Immature natural killer cell (primary cell): ENCODE measurements at places on chromosomes 3 and 15. TPM values are rescaled to one million over a fixed set of nuclear protein-coding genes. Genes with fewer than 3 reads are reported as not detected.

- no peaks in the 10 kb centered on the region for H3K36me3 ChIP-seq
- no peak overlapping the region for H3K27ac ChIP-seq
- peaks cover 2% of the 10 kb centered on the region for H3K27me3 ChIP-seq
- no peaks in the 10 kb centered on the region for H3K4me1 ChIP-seq
Measured at GRCh38 chr15:35327789-35328188, 218.2 kb downstream of the DPH6 start.

- H3K36me3 ChIP-seq, result peaks cover 3% of the 10 kb centered on the region
- H3K27me3 ChIP-seq, result peaks cover 10% of the 10 kb centered on the region
- peak overlapping the region; percentile 96 for H3K4me3 ChIP-seq
- H3K4me1 ChIP-seq, result peaks cover 37% of the 10 kb centered on the region
Measured at GRCh38 chr15:84598993-84599392, 1.8 kb upstream of the ZSCAN2 start.

- peaks cover under 1% of the 10 kb centered on the region for H3K27me3 ChIP-seq
- H3K36me3 ChIP-seq, result no peaks in the 10 kb centered on the region
- no peak overlapping the region for H3K4me3 ChIP-seq
- H3K4me1 ChIP-seq, result no peaks in the 10 kb centered on the region
- no peak for DNase-seq
Measured at GRCh38 chr3:127899766-127900165, 15.3 kb upstream of the KBTBD12 start.

IP6K1 gene
- 18.2 TPM for polyA plus RNA-seq

DNA sequence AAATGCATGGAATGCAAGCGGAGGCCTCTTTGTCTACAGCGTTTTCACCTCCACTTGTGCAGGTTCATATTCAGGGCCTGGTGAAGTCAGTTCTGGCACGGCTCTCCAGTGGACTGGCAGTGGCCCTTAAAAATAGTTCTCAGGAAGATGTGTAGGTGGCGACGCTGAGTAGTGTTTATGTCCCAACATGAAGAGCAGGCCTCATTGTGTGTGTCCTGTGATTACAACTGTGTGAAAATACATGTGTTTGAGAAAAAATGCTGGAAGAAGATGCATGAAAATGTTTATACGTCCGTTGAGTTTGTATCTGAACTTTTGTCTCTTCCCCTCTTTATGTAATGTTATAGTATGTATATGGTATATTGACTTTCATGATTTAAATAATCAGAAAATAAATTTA is 7.2 kb downstream of the LIPC start:
- DNase-seq, result peak; percentile 32
- H3K4me1 ChIP-seq, result peaks cover 46% of the 10 kb centered on the region
- H3K27ac ChIP-seq, result peak overlapping the region; percentile 61
- H3K4me3 ChIP-seq, result no peak overlapping the region

GRCh38 chr15:78437107-78437761 is 782 bp upstream of the IREB2 start:
- peaks cover 15% of the 10 kb centered on the region for H3K27me3 ChIP-seq
- H3K27ac ChIP-seq, result peak overlapping the region; percentile 89
- no peak for DNase-seq

DNA sequence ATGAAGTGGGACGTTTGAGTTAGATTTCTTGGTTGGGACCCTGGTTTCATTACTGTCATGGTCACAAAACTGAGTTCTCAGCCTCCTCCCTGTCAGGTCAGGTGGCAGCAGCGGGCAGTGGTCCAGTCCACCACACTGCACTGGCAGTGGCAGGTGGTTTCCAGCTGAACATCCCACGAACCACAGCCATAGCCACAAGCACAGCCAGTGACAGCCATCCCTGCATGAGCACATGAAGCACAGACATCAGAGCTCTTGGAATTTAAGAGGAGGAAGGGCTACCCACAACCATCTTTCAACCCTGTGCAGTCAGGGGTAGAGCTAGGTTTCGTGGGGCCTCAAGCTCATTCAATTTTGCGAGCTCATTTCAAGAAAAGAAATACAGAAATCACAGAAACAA is 1.5 kb downstream of the RETNLB start:
- H3K36me3 ChIP-seq, result no peaks in the 10 kb centered on the region
- H3K27me3 ChIP-seq, result no peaks in the 10 kb centered on the region
- no peak overlapping the region for H3K4me3 ChIP-seq
- H3K4me1 ChIP-seq, result peaks cover 5% of the 10 kb centered on the region
- no peak for DNase-seq

DNA sequence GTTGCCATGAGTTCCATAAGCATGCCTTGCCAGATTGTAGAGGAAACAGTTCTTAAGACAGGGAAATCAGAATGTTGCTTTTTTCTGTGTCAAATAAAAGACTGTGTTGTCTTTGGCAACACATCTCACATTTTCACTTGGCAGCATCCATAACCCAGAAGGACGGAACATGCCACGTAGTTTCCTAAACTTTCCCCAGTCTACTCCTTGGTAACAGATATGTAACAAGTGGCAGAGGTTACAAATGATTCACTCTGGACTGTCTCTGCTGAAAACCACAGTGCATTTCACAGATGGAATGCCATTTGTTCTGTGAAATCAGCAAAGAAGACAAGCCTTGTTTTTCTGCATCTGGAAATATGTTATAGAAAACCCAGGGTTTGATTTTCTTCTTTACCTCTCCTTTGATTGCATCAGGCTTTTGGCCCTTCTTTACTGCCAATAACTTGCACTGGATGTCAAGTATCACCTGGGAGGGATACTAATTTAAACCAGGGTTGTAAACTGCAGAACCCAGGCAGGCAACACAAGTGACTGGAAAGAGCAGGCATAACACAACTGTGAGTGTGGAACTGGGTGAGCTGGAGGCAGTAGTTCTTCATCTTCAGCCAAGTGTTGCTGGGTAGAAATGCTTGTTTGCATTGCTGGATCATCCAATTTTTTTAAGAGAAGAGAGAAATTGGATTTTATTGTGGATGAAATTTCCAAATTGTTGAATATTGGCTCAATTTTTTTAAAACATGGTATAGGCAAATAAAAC is 124.4 kb upstream of the FOXB1 start:
- no peak overlapping the region for H3K27ac ChIP-seq
- no peak overlapping the region for H3K4me3 ChIP-seq
- no peaks in the 10 kb centered on the region for H3K36me3 ChIP-seq
- H3K4me1 ChIP-seq, result no peaks in the 10 kb centered on the region

GRCh38 chr15:69880571-69881301 is 217.0 kb downstream of the TLE3 start:
- H3K36me3 ChIP-seq, result no peaks in the 10 kb centered on the region
- H3K27me3 ChIP-seq, result peaks cover 5% of the 10 kb centered on the region
- no peak for DNase-seq
- H3K27ac ChIP-seq, result no peak overlapping the region
- no peaks in the 10 kb centered on the region for H3K4me1 ChIP-seq
- H3K4me3 ChIP-seq, result no peak overlapping the region

GRCh38 chr15:59550530-59550929 is 61.1 kb upstream of the GCNT3 start:
- no peaks in the 10 kb centered on the region for H3K36me3 ChIP-seq
- no peak overlapping the region for H3K27ac ChIP-seq
- DNase-seq, result no peak
- no peaks in the 10 kb centered on the region for H3K4me1 ChIP-seq
- no peak overlapping the region for H3K4me3 ChIP-seq

DNA sequence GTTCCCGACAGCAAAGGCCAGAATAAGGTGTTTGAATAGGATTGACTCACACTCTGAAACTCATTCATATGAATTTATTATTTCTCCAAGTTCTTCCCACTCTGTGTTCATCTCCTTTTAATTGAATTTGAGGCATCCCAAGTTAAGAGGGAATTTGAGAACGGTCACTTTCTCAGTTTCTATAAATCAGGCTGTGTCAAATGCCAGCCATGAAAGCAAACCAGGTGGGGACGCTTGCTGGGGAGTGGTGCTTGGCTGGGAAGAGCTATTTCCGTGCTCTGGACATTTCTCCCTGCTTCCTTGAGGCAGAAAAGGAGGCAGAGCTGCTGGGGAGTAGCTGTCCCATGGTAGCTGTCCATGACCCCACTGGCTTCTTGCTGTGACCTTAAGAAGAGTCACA is 116.6 kb downstream of the FBN1 start:
- H3K27me3 ChIP-seq, result peaks cover 1% of the 10 kb centered on the region
- no peaks in the 10 kb centered on the region for H3K36me3 ChIP-seq
- no peak overlapping the region for H3K4me3 ChIP-seq
- DNase-seq, result no peak
- H3K27ac ChIP-seq, result no peak overlapping the region
- no peaks in the 10 kb centered on the region for H3K4me1 ChIP-seq

DNA sequence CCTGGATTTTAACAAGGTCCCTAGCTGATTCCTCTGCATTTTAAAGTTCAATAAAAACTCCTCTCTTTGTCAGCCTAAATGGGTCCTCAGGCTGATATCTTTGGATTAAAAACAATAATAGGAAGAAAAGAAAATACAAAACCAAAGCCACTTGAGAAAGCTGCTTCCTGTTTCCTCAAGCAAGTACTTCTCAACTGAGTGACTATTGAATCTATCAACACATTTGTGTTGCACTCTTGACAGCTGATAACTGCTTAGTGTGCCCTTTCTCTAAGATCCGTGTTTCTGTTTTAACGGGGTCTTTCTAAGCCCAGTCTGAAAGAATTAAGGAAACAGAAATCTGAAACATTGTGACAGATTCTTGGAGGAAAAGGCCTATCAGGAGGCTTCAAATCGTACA is 410.7 kb downstream of the GRM7 start:
- peaks cover 3% of the 10 kb centered on the region for H3K36me3 ChIP-seq
- no peaks in the 10 kb centered on the region for H3K27me3 ChIP-seq

A4GNT gene
- not detected for polyA plus RNA-seq

- H3K36me3 ChIP-seq, result no peaks in the 10 kb centered on the region
- DNase-seq, result no peak
- peaks cover 2% of the 10 kb centered on the region for H3K4me1 ChIP-seq
- H3K27ac ChIP-seq, result no peak overlapping the region
- no peaks in the 10 kb centered on the region for H3K27me3 ChIP-seq
- no peak overlapping the region for H3K4me3 ChIP-seq
Measured at GRCh38 chr3:93994056-93994455, 14.1 kb downstream of the ARL13B start.

DNA sequence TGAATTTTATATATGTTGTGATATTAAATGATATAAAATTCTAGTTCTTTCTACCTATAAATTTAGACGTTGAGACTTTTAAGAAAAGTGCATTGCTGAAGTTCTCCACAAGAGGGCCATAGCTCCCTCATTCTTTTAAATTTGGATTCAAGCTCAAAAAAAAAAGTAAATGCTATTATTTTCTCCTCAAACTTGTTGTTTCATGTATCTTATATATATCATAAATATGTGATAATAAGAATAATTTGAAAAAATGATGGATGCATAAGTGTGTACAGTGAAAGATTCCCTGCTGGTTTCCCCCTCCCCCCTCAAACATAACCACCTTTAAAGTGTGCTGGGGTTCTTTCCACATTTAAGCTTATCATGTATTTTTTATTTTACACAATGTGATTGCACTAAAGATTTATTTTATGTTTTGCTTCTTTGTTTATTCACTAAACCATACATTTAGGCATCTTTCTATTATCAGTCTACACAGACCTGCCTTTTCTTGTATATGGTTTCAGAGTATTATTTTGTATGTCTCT is 769.4 kb upstream of the GOLIM4 start:
- H3K4me1 ChIP-seq, result no peaks in the 10 kb centered on the region
- no peak overlapping the region for H3K27ac ChIP-seq
- no peak for DNase-seq
- H3K36me3 ChIP-seq, result no peaks in the 10 kb centered on the region
- no peak overlapping the region for H3K4me3 ChIP-seq

- DNase-seq, result no peak
- peaks cover 6% of the 10 kb centered on the region for H3K27me3 ChIP-seq
- no peaks in the 10 kb centered on the region for H3K36me3 ChIP-seq
- H3K4me3 ChIP-seq, result no peak overlapping the region
- H3K4me1 ChIP-seq, result no peaks in the 10 kb centered on the region
- no peak overlapping the region for H3K27ac ChIP-seq
Measured at GRCh38 chr15:83323296-83323711, 38.8 kb upstream of the BNC1 start.

DNA sequence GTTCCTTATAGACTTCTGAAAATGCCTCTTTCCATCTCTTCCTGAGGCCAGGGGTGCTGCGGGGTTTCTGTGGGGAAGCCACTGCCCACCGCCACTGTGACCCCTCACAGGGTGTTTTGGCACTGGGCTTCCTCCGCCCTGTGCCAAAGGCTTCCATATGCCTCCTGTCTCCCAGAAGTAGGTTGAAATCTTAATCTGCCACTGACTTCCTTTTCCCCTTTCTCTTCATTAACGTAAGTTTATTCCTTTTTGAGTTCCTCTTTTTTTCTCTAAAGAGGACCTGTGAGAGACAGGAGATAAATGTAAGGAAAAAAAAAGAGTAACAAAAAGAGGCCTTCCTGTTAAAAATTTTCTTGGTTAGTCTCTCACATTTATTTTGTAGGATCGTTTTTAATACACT is 220.5 kb downstream of the CTNNB1 start:
- peak overlapping the region; percentile 88 for H3K27ac ChIP-seq
- peak overlapping the region; percentile 68 for H3K4me3 ChIP-seq
- no peak for DNase-seq
- H3K27me3 ChIP-seq, result peaks cover 1% of the 10 kb centered on the region
- peaks cover 43% of the 10 kb centered on the region for H3K4me1 ChIP-seq

GRCh38 chr15:56598991-56599390 is 134.1 kb upstream of the MNS1 start:
- no peak overlapping the region for H3K4me3 ChIP-seq
- H3K36me3 ChIP-seq, result peaks cover 13% of the 10 kb centered on the region
- H3K27ac ChIP-seq, result no peak overlapping the region
- H3K4me1 ChIP-seq, result no peaks in the 10 kb centered on the region
- DNase-seq, result no peak

DNA sequence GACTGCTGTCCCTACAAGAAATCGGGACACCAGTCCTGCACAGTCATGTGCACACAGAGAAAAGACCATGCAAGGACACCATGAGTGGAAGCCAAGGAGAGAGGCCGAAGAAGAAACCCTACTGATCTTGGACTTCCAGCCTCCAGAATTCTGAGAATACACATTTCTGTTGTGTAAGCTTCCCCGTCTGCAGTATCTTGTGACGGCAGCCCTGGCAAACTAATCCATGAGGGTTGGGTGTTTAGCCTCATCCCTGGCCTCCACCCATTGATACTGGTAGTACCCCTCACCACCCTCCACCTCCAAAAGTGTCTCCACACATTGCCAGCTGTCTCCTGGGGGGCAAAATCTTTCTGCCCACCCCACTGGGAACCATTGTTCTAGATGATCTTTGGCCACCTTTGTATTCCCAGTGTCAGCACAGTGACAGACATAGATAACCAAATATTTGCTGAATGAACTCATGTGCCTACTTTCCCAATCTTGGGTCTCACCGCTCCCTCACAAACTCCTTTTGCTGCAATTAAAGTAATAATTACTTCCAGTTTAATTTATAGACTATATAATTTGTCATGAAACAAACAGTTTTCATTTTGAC is 83.8 kb downstream of the RAD18 start:
- no peaks in the 10 kb centered on the region for H3K27me3 ChIP-seq
- H3K4me3 ChIP-seq, result no peak overlapping the region
- H3K36me3 ChIP-seq, result peaks cover 28% of the 10 kb centered on the region
- H3K4me1 ChIP-seq, result no peaks in the 10 kb centered on the region
- no peak for DNase-seq

CCR8 gene
- 1.1 TPM for polyA plus RNA-seq

- no peaks in the 10 kb centered on the region for H3K27me3 ChIP-seq
- DNase-seq, result no peak
- H3K36me3 ChIP-seq, result peaks cover 10% of the 10 kb centered on the region
- H3K4me3 ChIP-seq, result no peak overlapping the region
- H3K27ac ChIP-seq, result no peak overlapping the region
Measured at GRCh38 chr3:119894195-119894594, 112.3 kb downstream of the NR1I2 start.
